Glomerular endothelial cell (primary cell): ENCODE measurements at places on chromosomes 1 and 21. TPM values are rescaled to one million over a fixed set of nuclear protein-coding genes. Genes with fewer than 3 reads are reported as not detected.
A peak's percentile ranks its signal among the peaks of the same experiment; 100 is the strongest.

Gene ITPKB
- 73.0 and 140 TPM in 2 replicates for total RNA-seq

Gene RIPK4
- total RNA-seq: 1.9 and 5.7 TPM in 2 replicates

Gene PDE9A
- total RNA-seq: 0.19 and 0.41 TPM in 2 replicates

Gene CFHR2
- not detected in 2 replicates for total RNA-seq

Gene CLCA4
- not detected in 2 replicates for total RNA-seq

Gene CCDC27
- total RNA-seq: not detected in 2 replicates

Gene TMPRSS15
- total RNA-seq: not detected in 2 replicates

Gene CATSPERE
- total RNA-seq: 0.58 and 2.3 TPM in 2 replicates

Gene ZMYM1
- total RNA-seq: 13.8 and 17.9 TPM in 2 replicates

Gene TACSTD2
- 51.0 and 112 TPM in 2 replicates for total RNA-seq

Gene MRPL9
- total RNA-seq: 53.4 and 66.0 TPM in 2 replicates

Gene AMY1A
- not detected in 2 replicates for total RNA-seq

- DNase-seq: no peak
Observed at GRCh38 chr1:119081267-119081666, 59.2 kb downstream of the WARS2 start.

DNA sequence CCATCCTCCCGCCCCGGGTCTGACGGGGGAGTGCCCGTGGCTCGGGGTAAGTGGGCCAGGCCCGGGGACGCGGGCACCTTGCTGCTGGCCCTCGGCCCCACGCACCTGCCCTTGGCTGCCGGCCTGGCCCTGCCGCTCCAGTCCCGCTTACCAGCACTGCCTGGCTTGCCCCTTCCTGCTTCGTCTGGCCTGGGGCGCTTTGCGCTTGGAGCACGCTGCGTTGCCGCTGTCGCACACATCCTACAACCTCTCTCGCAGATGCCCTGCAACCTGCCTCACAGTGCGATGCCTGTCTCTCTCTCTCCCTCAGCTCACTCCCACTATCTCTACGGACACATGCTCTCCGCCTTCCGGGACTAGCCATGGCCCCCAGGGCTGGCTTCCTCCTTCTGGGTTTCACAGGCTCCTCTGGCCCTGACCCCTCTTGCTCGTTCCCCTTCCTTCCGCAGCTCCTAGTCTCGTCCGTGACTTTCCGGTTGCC, 9.7 kb downstream of the MYOG start:
- no peak for DNase-seq

DNA sequence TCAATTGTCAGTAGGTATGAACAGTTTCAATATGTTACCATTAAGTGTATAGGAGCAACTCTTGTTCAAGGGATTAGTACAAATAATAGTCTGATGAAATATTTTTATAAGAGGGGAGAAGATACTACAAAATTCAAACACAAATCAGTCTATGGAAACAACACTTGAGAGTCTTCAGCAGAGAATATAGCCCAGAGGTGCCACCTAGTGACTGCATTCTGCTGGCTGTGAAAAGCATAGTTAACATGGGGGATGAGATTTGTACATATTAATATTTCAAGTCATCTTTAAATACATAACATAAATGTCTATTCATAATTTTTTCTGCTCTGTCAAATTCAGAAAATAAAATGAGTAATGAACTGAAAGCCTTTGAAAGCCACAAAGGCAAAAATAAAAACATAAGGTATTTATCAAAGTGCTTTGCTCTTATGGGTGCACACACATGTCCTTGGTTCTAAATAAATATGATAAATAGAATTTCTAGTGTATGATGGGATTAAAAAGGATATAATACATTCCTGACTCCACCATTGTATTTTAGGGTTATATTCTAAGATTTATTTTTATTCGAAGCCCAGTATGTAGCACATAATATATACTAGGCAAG, 440.9 kb upstream of the ZRANB2 start:
- peak; percentile 10 for DNase-seq

GRCh38 chr1:227813962-227814361, 1.5 kb upstream of the PRSS38 start:
- no peak for DNase-seq

DNA sequence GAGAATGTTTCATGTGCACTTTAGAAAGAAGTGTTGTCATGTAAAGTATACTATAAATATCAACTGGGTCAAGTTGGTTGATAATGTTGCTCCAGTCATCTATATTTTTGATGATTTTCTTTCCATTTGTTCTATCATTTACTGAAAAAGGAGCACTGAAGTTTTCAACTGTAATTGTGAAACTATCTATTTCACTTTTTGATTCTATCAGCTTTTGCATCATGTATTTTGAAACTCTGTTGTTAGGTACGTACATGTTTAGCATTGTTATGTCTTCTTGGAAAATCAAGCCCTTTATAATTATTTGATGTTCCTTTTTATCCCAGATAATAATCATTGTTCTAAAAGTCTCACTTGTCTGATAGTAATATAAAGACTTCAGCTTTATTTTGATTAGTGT, 14.4 kb upstream of the HIVEP3 start:
- no peak for DNase-seq

- DNase-seq: no peak
Observed at GRCh38 chr1:42322577-42322976, 12.5 kb downstream of the FOXJ3 start.

GRCh38 chr1:116457946-116458604, 85.0 kb downstream of the ATP1A1 start:
- DNase-seq: no peak

DNA sequence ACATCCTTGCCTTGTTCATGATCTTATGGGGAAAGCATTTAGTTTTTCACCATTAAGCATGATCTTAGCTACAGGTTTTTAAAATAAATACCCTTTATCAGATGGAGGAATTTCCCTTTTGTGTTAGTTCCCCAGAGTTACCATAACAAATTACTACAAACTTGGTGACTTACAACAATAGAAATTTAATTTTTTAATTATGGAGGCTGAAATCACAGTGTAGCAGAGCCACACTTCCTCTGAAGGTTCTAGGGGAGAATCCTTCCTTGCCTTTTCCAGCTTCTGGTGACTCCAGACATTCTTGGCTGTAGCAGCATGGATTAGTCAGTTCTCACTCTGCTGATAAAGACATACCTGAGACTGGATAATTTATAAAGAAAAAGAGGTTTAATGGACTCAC, 18.5 kb downstream of the MIGA1 start:
- no peak for DNase-seq

GRCh38 chr1:8740034-8740449, 77.4 kb downstream of the RERE start:
- peak; percentile 23 for DNase-seq

DNA sequence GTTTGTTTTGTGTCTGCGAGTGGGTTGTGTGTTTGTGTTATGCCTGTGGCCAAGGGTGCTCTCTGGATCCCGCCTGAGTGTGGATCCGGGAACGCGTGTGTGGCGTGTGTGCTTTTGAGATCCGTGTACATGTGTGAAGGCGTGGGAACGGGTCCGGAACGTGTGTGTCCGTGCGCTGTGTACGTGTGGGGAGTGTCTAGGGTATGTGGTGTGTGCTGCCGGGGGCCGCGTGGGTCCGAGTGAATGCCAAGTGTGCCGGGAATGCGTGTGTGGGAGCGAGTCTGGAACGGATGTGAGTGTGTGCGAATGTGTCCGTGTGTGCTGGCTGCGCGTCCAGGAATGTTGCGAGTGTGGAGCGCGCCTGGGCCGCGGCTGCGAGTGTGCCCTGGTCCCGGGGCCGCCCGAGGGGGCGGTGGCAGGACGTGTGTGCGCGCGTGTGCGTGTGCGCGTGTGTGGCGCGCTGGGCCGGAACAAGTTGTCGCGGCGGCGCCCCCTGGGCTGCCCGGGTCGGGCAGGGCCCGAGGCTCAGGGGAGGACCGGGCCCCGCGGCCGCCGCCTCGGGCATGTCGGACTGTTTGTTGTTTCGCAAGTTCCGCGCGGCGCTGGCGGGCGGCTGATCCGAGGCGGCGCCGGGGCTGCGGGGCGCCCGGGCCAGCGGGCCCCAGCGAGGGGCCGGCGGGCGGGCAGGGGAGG, 953 bp downstream of the PTPRU start:
- no peak for DNase-seq

GRCh38 chr1:153985941-153986761, at the start of gene RAB13:
Gene RAB13, minus strand, starts transcription at chr1:153986339. Its CDS starts 103 bp downstream, at chr1:153986236.
- DNase-seq: no peak

GRCh38 chr1:153324912-153325311, 12.2 kb upstream of the PGLYRP3 start:
- no peak for DNase-seq

DNA sequence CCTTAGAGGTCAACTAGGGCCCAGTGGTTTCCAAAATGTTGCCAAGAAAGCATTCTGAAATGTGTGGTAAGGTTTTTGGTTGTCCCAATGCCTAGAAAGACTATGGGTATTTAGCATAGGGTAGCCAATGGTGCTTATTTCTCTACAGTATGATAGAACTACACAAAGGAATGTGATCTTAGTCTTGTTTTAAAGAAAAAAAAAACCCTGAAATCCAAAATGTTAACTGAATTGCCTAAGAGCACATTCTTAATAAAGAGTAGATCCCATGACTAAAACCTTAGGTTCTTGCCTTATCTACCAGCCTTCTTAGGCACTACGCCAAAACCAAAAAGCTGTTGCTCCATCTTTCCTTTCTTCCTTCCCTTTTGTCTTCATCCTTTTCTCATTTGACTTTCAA, 428.2 kb downstream of the MRPL39 start:
- no peak for DNase-seq

GRCh38 chr21:27275294-27275927, 308.5 kb upstream of the ADAMTS5 start:
- DNase-seq: no peak

- no peak for DNase-seq
Observed at GRCh38 chr1:93525431-93525830, 77.5 kb downstream of the FNBP1L start.

DNA sequence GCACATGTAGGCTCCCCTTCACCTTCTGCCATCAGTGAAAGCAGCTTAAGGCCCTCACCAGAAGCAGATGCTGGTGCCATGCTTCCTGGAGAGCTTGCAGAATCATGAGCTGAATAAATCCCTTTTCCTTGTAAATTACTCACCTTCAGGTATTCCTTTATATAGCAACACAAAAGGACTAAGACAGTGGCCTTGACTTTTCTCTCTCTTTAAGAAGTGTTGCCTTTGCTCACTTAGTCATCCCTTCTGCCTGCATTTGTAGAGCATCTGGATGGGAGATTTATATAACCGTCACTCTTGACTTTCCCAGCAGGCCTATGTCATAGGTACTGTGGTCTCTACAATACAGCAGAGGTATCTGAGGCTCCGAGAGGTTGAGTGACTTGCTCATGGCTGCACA, 3.7 kb downstream of the PCSK9 start:
- no peak for DNase-seq

DNA sequence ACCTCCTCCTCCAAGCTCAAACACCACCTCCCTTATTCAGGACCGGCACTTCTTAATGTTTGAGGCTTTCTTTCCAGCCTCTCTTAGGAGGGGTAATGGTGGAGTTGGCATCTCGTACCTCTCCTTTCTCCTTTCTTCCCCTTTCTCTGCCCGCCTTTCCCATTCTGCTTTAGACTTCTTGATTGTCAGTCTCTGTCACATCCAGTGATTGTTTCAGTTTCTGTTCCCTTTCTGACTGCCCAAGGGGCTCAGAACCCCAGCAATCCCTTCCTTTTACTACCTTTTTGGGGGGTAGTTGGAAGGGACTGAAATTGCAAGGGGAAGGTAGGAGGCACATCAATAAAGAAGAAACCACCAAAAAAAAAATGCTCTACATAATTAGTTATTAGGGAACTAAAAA, 5.6 kb downstream of the ELK4 start:
- DNase-seq: no peak

DNA sequence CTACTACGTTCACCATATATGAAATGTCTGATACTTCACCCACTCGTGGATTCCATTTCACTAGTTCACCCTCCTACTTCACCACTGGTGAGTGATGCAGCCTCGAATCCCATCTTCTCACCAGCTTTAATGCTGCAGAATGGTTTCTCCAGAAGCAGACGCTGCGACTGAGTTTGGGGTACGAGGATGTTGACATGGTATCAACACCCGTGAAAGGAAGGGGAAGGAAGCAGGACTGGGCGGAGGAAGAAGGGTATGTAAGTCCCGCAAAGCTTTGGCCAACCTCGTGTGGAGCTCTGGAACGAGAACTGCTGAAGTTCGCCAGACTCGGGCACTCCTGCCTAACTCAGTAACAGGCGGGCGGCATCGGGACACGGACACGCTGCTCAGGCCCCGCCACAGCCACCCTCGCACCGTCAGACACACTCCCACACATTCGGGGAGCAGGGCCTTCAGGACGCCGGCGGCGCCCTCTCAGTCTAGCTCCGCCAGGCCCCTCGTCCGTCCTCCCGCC, 833 bp upstream of the DIP2A start:
- no peak for DNase-seq

GRCh38 chr1:24575905-24576587, 20.2 kb downstream of the NCMAP start:
- DNase-seq: no peak

- no peak for DNase-seq
Observed at GRCh38 chr1:170041423-170042192, 32.9 kb downstream of the KIFAP3 start.

GRCh38 chr1:21003281-21004045, 173.2 kb downstream of the EIF4G3 start:
- no peak for DNase-seq

GRCh38 chr21:45322960-45323461, 35.3 kb upstream of the POFUT2 start:
- DNase-seq: no peak
